ENCODE measurements at places on chromosomes 6 and 20. TPM values are rescaled to one million over a fixed set of nuclear protein-coding genes. Genes with fewer than 3 reads are reported as not detected.

BMP5 gene
- total RNA-seq = 0.19 TPM

SLC35D3 gene
- total RNA-seq = not detected

FLRT3 gene
- total RNA-seq = 6.9 TPM

TRIM31 gene
- not detected for total RNA-seq

HLA-DOA gene
- total RNA-seq = 0.48 TPM

EDN1 gene
- 54.8 TPM for total RNA-seq

- peak; percentile 42 for DNase-seq
- H3K4me3 ChIP-seq = no peak overlapping the region
- H3K27me3 ChIP-seq = peaks cover 93% of the 10 kb centered on the region
- H3K27ac ChIP-seq = no peak overlapping the region
Observed at GRCh38 chr6:30463651-30464618, 25.4 kb upstream of the HLA-E start.

DNA sequence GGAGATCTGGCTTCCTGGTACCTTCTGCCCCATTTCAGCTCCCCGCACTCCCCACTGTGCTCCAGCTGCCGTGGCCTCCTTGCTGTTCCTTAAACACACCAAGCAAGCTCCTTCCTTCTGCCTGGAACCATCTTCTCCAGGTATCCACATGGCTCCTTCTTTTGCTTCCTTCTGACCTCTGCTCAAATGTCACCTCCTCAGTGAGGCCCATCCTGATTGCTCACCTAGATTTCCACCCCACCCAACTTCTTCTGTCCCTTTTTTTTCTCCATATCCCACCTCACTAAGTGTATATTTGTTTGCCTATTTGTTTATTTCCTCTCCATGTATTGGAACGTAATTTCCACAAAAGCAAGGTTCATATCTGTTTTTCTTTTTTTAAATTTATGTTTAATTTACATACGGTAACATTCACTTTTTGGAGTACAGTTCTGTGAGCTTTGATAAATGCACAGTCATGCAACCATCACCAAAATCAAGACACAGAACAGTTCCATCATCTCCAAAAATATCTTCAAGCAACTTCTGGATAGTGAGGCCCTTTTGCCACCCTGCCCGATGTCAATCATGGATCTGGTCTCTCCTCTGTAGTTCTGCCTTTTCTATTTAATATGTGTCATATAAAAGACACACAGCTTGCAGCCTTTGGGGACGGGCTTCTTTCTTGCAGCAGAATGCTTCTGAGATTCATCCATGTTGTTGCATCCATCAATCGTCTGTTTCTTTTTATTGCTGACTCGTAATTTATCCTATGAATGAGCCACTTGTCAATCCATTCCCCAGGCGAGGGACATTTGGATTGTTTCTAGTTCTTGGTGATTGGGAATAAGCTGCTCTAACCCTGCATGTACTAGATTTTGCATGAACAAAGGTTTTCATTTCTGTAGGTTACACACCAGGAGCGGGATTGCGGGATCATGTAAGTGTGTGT, 46.3 kb downstream of the SLC2A10 start:
- H3K27ac ChIP-seq = no peak overlapping the region
- no peak overlapping the region for H3K4me3 ChIP-seq

GRCh38 chr6:92495242-92495641, 924.1 kb downstream of the EPHA7 start:
- H3K4me3 ChIP-seq = no peak overlapping the region
- peak; percentile 79 for DNase-seq
- H3K4me1 ChIP-seq = no peaks in the 10 kb centered on the region
- H3K27me3 ChIP-seq = no peaks in the 10 kb centered on the region

- H3K4me1 ChIP-seq = peaks cover 10% of the 10 kb centered on the region
Observed at GRCh38 chr20:44133424-44133823, 53.6 kb downstream of the JPH2 start.

- no peak for DNase-seq
- peak overlapping the region; percentile 68 for H3K4me3 ChIP-seq
- H3K4me1 ChIP-seq = peaks cover 48% of the 10 kb centered on the region
- H3K36me3 ChIP-seq = peaks cover 11% of the 10 kb centered on the region
Observed at GRCh38 chr6:29626948-29627754, 5.8 kb downstream of the GABBR1 start.

- H3K27ac ChIP-seq = no peak overlapping the region
- no peak overlapping the region for H3K4me3 ChIP-seq
- no peak for DNase-seq
- H3K27me3 ChIP-seq = no peaks in the 10 kb centered on the region
Observed at GRCh38 chr6:118565311-118565960, 17.3 kb downstream of the PLN start.

DNA sequence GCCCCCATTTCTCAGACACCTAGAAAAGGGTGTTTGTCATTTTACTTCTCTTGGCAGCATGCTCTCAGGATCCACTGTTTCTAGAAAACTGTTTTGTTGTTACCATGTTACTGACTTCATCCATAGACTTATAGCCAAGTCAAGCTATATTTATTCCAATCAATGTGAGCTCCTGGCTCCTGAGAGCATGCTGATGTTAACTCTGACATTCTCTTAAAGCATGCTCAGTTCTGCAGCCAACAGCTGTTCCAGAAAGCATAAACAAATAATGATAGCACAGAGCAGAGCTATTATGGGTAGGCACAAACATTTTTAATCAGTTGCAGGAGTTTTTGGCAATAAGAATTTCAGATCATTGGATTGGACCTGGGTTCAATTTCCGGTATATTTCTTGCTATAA, 92.4 kb upstream of the CEP85L start:
- H3K27ac ChIP-seq = peak overlapping the region; percentile 33
- peak; percentile 55 for DNase-seq
- H3K36me3 ChIP-seq = no peaks in the 10 kb centered on the region
- H3K4me1 ChIP-seq = peaks cover 25% of the 10 kb centered on the region
- no peaks in the 10 kb centered on the region for H3K27me3 ChIP-seq

DNA sequence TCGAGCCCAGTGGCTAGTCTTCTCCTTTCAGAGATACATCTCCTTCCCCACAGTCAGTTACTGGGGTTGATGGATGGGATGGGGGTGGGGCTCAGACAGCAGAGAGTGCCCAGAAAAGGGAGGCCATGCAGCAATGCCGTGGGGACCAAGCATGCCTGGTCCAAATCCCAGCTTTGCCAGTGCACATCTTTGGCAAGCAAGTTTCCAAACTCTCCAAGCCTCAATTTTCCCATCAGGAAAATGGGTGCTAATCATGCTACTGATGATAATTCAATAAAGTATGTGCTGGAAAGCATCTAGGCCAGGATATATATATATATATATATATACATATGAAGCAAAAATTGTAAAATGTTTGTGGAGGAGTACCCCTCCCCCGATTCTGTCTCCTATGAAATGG, 78.9 kb downstream of the CD40 start:
- H3K36me3 ChIP-seq = no peaks in the 10 kb centered on the region
- H3K27me3 ChIP-seq = peaks cover 28% of the 10 kb centered on the region
- H3K4me3 ChIP-seq = no peak overlapping the region
- no peak for DNase-seq

DNA sequence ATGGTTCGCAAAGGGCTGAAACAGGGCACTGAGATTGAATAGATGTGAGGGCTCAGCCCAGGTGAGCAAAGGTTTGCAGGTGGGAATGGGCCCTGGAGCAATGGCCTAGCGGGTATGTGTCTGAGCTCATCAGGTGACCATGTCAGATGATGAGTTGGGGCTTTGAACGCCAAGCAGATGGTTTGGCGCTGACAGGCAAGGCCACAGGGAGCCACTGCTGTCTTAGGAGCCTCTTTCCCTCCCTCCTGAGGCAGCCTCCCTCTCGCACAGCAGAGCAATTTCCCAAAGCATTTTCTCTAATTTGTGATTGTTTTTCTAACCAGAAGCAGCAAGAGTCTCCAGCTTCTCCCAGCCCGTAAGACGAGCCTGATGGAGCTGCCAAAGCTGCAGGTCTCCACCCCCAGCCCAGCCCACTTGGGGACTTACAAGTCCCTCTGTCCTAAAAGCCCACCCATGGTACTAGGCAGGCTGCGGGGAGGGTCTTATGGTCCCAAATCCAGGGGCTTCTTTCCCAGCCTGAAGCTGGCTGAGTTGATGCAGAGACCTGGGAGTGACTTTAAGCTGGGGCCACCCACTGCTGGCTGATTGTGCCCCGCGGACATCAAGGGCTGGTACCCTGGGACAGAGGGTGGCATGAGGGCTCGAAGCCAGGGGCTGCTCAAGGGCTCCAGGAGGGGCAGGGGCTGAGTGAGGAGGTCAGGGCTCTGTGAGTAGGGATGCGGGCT, 11.6 kb downstream of the CDH22 start:
- DNase-seq = no peak
- H3K27ac ChIP-seq = no peak overlapping the region
- no peaks in the 10 kb centered on the region for H3K4me1 ChIP-seq
- no peak overlapping the region for H3K4me3 ChIP-seq

DNA sequence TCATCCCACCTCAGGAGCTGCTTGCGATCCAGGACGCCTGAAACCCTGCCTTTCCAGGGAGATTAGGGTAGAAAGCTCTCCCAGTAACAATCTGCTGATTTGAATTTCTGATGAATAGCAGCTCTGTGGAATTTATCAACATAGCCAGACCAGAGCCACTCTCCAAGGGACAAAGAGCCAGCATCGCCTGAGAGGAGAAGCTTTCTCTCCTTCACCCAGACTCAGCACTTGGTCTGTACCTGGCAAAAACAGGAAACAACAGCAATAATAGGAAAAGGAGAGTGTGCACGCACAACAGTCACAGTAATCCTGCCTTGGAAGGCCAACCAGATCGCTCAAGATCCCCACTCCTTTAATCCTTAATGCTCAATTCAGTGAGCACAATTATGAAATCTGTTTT, 22.3 kb upstream of the ROS1 start:
- H3K36me3 ChIP-seq = no peaks in the 10 kb centered on the region
- peak; percentile 50 for DNase-seq
- H3K4me1 ChIP-seq = peaks cover 31% of the 10 kb centered on the region
- H3K27ac ChIP-seq = peak overlapping the region; percentile 97
- H3K4me3 ChIP-seq = peak overlapping the region; percentile 7

- H3K4me1 ChIP-seq = no peaks in the 10 kb centered on the region
- H3K27ac ChIP-seq = no peak overlapping the region
Observed at GRCh38 chr6:49038294-49038822, 424.7 kb downstream of the MMUT start.

DNA sequence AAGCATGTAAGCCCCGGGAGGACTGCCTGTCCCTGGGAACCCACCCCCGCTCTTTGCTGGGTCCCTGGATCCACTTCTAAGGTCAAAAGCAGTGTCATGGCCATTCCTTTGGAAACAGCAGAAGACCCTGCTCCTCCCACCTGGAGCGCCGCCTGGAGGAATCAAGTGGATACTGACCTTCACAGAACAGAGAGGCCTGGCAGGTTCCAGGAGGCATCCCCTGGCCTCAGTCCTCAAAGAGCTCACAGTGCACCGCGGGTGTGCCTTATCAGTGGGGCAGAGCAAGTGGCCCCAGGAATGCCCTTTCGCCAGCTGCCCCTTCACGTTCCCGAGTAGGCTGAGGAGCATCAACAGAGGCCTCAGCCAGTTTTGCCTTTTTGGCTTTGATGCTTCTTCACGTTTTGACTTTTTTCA, 11.1 kb upstream of the SLC4A11 start:
- peaks cover 6% of the 10 kb centered on the region for H3K27me3 ChIP-seq
- H3K36me3 ChIP-seq = peaks cover 11% of the 10 kb centered on the region
- H3K4me3 ChIP-seq = no peak overlapping the region
- H3K27ac ChIP-seq = no peak overlapping the region
- peaks cover 10% of the 10 kb centered on the region for H3K4me1 ChIP-seq

- peak overlapping the region; percentile 12 for H3K4me3 ChIP-seq
- DNase-seq = no peak
- H3K4me1 ChIP-seq = peaks cover 58% of the 10 kb centered on the region
- H3K36me3 ChIP-seq = no peaks in the 10 kb centered on the region
- no peaks in the 10 kb centered on the region for H3K27me3 ChIP-seq
Observed at GRCh38 chr6:105595829-105596228, 192.9 kb upstream of the PREP start.

DNA sequence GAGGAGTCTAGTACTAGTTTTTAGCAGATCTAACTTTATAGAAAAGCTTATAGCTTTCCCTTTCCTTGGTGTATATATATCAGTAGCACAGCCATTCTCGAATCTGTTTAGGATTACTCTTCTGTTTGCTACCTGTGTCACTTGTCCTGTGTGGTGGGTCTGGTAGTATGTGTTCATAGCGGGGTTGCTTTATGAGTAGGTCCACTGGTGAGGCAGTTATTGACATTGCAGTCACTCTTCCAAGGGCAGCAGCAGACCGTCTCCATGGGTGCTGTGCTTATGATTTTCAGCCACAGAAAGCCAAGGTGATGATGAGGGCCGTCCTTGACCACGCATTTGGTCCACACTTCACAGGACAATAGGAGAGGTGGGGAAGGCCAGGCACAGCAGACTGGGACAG, 171.5 kb downstream of the CDKAL1 start:
- H3K27ac ChIP-seq = no peak overlapping the region
- DNase-seq = no peak
- H3K36me3 ChIP-seq = no peaks in the 10 kb centered on the region
- H3K27me3 ChIP-seq = no peaks in the 10 kb centered on the region
- H3K4me1 ChIP-seq = peaks cover 5% of the 10 kb centered on the region
